ENCODE measurements at places on chromosomes 2 and 18.

DNA sequence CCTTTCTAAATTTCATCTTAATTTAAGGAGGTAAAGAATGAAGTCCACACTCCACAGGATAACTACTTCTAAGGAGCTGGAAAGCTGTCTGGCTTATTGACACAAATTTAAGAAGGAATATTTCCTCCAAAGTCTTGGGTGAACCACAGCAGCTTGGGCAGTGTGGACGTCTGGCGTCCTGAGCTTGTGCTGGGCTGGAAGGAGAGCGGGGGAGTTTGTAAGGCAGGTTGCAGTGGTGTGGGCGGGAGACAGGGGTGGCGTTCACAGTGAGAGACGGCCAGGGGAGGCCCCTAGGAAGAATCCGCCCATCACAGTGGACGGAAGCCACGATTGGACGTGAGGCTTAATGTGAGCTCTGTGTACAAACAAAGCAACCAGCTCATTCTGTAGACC, 25.7 kb downstream of the ADI1 start:
- peak; percentile 79 for DNase-seq

DNA sequence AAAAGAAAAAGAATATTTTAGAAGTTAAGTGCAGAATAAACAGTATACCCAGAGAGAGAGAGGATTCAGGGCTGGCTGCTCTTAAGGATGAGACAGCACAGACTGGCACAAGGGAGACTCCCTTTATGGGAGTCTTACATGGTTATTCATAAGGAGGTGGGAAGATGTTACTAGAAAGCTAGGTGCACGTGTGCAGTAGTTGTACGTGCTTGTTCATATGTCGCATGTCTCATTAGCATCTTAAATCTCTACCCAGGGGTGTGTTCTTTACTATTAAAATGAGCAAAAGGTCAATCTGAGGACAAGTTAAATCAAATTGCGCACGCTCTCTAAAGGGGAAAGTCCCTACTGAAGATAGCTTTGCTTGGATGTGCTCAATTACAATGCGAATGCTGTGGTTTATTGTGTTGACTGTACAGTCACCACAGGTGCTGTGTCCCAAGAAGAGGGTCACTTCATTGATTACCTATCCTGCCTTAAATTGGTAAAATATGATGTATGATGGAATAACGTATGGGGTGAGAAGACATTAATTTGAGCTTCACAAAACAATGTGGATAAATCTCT, 368.0 kb upstream of the SPHKAP start:
- no peak for DNase-seq

GRCh38 chr2:104375206-104375605, 478.7 kb upstream of the POU3F3 start:
- DNase-seq = no peak

GRCh38 chr2:152284398-152284797, 50.6 kb upstream of the FMNL2 start:
- no peak for DNase-seq

DNA sequence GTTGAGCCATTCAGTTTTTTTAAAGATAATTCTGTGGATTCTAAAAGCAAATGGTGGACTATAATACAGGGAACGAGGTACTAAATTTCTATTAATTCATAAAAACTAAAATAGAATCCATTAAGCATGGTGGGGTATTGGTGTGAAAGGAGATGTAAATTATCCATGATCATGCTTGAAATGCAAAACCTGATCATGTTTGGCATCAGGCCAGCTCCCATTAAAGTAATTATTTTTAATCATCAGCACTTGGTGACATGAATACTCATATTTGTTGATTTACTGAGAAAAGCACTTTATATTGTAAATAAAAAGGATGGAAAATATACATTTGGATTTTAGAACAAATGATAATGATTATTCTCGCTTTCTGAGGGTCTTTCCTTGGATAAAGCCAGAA, 232.3 kb upstream of the MEIS1 start:
- DNase-seq = no peak

GRCh38 chr18:69951182-69951581, 3.5 kb upstream of the CD226 start:
- peak; percentile 45 for DNase-seq

GRCh38 chr2:152411154-152411553, 76.2 kb downstream of the FMNL2 start:
- no peak for DNase-seq

GRCh38 chr2:152454371-152454770, 119.4 kb downstream of the FMNL2 start:
- DNase-seq = no peak

DNA sequence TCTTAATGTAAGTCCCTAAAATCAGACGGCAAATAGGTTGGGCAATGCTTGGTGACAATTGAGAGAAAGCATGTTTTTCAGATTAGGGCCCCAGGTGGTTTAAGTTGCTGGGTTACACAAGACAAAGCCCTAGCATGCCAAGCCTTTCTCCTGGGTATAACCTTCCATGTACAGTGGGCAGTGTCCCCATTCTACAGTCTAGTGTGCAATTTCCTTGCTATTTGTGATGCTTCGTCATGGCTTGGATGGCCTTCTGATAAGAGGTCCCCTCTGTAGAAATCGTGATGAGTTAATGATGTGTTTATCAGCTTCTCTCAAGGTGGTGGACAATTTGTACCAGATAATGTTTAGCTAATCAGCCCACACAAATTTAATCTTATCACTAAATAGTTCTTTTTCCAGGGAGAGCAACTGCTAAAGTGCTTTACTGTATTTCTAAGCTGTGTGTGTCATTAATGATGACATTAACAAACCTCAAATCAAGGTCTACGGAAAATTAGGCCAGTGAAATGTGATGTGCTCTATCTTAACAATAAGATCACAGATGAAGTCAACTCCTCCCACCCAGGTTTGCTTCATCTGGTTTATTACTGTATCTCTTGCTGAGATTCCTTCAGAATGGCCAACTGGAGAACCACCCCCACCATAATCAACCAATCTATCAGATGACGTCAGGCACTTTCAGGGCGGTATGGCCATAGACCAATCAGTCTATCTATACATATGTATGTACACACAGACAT, 61.7 kb downstream of the PLB1 start:
- no peak for DNase-seq

- DNase-seq = no peak
Observed at GRCh38 chr2:233233618-233234230, 17.7 kb upstream of the ATG16L1 start.

- peak; percentile 55 for DNase-seq
Observed at GRCh38 chr2:71798266-71799012, 345.1 kb downstream of the DYSF start.

DNA sequence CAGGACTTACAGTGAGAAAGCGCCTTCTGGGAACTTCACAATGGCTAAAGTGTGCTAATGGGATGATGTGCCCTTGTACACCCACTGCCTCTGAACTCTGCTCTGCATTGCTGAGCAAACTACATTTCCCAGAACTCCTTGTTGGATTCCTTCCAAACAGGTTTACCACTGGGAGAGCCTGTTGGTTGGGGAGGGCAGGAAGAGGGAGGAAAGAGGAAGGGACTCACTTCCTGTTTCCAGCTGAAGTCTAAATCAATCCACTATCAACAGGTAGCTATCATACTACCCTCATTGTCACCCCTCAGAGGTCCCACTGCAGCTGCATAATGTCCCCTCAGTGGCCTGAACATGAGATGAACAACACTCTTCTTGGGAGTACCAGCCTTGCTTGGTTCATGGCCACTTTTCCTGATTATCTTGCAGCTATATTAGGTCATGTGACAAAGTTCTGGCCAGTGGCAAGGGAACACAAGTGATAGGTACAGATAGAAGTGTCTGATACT, 109.7 kb downstream of the MSH2 start:
- peak; percentile 56 for DNase-seq

DNA sequence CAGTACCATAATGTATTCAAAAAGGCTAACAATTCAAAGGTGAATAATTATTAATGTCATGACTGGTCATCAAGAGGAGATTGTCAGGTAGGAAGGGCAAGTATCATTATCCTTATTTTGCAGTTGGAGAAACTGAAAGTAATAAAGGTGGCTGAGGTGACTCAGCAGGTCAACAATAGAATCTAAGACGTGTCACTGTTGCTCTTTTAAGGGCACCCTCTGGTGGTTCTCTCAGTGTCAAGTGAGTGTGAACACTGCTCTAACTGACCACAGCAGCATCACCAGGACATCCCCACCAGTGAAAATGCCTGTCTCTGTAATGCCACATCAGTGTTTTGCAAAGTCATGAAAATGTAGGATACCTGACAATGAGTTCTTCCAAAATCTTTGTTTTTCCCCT, 69.7 kb downstream of the DCC start:
- DNase-seq = no peak

- no peak for DNase-seq
Observed at GRCh38 chr18:52286675-52287074, 53.3 kb upstream of the DCC start.

- DNase-seq = no peak
Observed at GRCh38 chr18:68426731-68427315, 288.1 kb downstream of the TMX3 start.

DNA sequence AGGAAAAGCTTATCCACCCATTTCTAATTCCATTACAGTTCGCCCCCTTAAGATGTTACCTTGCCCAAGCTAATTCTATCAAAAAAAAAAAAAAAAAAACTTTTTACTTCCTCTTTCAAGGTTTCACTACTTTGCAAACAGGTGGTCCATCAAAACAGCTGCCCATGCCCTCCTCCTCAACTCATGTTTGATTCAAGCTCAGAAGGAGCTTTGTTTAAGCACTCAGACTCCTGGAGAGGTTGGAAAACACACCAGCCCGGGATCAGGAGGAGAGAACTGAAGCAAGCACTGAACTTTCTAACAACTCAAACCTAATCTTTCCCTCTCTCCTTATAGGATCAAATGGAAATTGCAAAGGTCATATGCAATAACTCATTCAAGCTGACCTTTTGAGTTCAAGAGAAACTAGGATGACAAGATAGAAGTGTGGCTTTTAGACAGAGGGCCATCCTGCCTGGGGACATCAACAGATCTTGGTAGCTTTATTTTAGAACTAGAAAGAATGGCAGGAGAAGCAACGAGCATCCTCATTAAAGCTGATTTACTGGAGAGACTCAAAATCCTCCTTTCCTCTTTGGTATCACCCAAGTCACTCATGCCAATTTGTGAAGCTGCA, 28.3 kb upstream of the FZD7 start:
- no peak for DNase-seq

GRCh38 chr18:58251416-58251815, 207.4 kb downstream of the NEDD4L start:
- DNase-seq = no peak

DNA sequence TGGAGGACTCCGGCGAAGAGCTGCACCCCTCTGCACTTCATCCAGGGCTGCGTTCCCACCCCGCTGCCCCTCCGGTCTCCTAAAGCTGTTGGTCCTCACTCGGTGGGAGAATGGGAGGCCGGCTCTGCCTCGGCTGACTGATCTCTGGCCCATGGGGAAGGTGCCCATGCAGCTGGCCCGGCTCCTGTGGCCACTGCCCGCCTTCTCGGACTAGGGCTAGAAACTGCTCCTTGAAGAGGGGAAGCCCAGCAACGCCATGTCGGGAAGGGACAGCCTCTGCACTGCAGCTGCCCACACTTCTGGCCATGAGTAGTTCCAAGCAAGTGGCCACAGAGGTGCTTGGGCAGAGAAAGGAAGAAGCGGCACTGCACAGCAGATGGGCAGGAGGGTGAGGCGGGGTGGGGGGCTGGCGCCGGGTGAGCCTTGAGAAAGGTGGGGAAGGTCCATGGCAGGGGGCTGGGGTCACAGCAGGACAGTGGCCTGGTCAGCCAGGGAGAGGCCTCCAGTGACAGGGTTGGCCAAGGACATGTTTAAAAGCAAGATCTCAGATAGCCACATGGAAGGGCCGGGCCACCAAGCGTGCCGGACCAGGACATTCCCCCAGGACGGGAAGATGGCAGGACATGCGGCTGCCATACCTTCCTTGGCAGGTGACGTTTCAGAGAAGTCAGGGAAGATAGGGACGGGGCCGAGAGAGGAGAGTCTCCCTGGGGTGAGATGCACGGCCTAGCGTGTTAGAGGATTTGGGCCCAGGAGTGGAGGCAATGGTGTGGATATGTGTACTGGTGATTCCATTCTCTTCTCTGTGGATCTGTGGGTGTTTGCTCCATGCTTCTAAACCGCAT, 158.8 kb upstream of the HDAC4 start:
- DNase-seq = no peak

DNA sequence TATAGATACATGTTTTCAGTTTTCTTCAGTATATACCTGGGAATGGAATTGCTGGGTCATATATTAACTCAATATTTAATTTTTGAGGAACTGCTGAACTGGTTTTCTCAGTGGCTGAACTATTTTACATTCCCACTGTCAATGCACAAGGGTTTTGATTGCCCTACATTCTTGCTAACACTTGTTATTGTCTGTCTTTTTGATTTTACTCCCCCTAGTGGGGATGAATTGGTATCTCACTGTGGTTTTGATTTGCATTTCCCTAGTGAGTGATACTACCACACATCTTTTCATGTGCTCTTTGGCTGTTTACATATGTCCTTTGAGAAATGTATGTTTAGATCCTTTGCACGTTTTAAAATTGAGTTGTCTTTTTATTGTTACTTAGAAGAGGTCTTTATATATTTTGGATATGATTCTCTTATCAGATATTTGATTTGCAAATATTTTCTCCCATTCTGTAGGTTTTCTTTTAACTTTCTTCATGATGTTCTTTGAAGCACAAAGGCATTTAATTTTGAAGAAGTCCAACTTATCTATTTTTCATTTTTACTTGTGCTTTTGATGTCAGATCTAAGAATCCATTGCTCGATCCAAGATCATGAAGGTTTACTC, 36.2 kb downstream of the ASB1 start:
- DNase-seq = peak; percentile 43

GRCh38 chr2:126979039-126980003, 80.6 kb downstream of the TEX51 start:
- no peak for DNase-seq

DNA sequence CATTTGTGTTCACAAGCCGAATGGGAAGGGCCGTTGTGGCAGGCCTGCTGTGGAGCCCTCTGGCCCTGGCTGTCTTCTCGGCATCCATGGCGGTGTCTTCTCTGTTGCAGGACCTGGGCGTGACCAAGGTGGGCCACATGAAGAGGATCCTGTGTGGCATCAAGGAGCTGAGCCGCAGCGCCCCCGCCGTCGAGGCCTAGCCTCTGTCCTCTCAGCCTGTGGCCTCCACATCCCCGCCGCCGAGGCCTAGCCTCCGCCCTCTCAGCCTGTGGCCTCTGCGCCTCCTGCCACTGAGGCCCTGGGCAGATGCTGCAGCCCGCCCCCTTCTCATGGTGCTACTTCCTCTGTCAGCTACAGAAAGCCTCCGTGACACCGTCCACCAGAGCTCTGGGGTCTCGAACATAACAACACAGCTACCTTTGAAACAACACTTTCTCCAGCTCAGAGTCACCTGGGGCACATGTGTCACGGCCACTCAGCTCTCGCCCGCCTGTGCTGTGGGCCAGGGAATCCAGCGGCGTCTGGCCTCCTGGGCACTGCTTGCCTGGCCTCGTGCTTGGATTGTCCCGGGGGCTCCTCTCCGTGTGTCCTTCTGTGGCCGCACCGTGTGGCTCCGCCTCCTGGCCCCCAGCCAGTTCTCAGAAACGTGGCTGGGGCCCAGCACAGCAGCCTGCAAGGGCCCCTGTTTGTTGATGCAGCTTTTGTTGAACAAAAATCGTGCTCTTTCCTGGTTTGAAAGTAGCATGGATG, 97.1 kb downstream of the USP40 start:
- no peak for DNase-seq

Measured in AG08396 (cell line).